Dermis microvascular lymphatic vessel endothelial cell (primary cell): ENCODE measurements at places on chromosomes 2 and 18. TPM values are rescaled to one million over a fixed set of nuclear protein-coding genes. Genes with fewer than 3 reads are reported as not detected.

RMND5A gene
- total RNA-seq: 71.8 and 81.0 TPM in 2 replicates

RRM2 gene
- total RNA-seq: 18.1 and 29.1 TPM in 2 replicates

CTDSP1 gene
- total RNA-seq: 48.9 and 91.0 TPM in 2 replicates

IL1RN gene
- not detected in 2 replicates for total RNA-seq

CD302 gene
- 5.6 and 14.4 TPM in 2 replicates for total RNA-seq

ANKRD30B gene
- not detected in 2 replicates for total RNA-seq

TMEM163 gene
- 0.13 and 0.25 TPM in 2 replicates for total RNA-seq

GCKR gene
- total RNA-seq: 0.13 TPM in 1 of 2 replicates, not detected in the other

RPIA gene
- 11.4 and 15.7 TPM in 2 replicates for total RNA-seq
